ENCODE measurements at places on chromosomes 1 and 21. TPM values are rescaled to one million over a fixed set of nuclear protein-coding genes. Genes with fewer than 3 reads are reported as not detected.

DNA sequence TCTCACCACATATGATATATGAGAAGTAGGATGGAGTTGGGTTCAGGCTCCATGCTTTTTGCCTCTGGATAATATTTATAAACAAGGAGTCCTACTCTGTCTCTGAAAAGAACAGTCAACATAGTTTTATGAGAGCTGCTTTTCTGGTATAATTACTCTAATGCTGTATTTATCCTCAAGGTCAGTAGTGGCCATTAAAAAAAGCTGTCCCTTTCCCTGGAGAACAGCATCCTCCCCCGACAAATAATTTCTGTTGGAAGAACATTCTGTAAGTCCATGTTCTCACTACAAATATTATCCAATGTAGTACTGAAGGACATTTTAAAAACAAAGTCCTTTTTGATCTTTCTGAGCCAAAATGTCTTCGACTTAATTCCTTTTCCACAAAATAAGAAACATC, 9.0 kb upstream of the RGS5 start:
- no peak for DNase-seq

GRCh38 chr1:51063121-51063520, 38.9 kb upstream of the C1orf185 start:
- no peak for DNase-seq

DNA sequence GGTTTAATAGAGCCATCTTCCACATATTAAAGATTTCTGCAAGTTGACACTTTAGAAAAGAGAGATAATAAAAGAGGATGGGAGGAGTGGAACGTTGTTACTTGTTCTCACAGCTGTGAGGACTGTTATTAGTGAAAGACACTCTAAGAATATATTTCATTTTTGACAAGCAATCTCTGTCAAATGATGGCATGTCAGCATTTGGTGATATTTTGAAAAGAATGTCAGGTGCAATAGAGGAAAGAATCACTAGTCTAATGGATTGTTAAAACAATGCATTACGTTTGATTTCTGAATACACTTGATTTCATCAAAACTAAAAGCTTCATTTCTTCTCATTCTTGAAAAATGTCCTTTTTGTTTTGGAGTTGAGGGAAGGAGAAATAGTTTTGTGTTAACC, 853.4 kb downstream of the PLA2G4A start:
- no peak for DNase-seq

- DNase-seq, result no peak
Observed at GRCh38 chr1:66251546-66251945, 282.4 kb upstream of the SGIP1 start.

DNA sequence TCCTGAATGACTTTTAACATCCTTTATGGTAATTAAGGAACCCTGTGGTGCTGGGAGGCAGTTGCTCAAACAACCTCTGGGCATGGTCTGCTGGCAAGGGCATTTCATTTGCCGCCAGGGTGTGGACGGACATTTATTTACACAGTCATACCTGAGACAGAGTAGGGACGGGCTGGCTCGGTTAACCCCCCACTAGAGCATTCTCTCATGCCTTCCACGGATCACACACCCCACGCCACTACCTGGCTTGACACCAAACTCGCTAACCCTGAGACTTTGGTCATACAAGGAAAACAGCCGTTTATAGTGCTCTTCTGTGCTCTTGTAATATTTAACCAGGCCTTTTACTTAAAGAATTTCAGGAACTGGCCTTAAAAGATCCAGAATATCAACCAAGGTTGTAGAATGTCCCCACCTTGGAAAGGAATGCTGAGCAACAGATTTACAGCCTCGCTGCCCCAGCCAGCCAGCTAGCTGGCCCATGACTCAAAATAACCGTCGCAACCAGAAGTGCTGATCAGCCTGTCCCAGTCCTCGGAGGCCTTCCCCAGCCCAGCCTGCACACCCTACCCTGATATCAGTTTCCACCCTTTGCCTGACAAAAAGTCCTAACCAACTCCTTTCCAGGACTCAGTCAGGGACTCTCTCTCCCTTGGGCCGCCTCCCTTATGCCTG, 6.5 kb upstream of the PDXK start:
- DNase-seq, result peak; percentile 58

DNA sequence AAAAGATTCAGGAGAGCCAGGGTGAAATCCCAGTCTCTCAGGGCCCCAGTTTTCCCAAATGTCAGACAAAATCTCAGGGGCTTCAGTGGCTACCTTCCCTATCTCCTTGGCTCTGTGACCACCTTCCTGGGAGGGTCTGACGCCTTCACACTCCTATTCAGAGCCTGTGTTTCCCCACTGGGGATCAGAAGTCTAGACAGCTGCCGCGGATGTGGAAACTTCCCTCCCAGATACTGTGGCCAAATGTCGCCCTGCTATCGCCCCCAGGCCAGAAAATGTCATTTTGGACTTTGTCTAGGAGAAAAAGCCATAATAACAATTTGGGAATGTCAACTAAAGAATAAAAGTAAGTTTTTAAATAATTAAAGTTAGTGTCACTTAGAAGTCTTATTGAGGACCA, 15.9 kb downstream of the A3GALT2 start:
- no peak for DNase-seq

DNA sequence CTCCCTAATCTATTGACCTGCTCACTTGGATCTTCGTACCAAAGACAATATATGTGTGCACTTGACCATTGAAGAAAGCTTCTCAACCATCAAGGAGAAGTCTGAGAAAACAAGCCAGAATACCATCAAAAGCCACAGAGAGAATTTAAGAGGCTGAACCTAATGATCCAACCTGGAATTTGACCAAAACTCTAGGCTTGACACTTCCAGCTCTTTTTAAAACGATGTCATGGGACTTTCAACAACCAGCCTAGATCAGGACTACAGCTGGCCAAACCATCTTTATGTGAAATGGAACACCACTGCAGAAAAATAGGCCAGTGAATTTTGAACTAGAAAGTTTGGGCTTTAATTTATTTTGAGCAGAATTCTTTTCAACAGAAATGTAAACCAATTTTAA, 444.4 kb downstream of the LTN1 start:
- DNase-seq, result no peak

Gene C8A
- not detected for polyA plus RNA-seq

Gene MCOLN2
- 1.5 TPM for polyA plus RNA-seq
